ENCODE measurements at places on chromosomes 5 and 9.

DNA sequence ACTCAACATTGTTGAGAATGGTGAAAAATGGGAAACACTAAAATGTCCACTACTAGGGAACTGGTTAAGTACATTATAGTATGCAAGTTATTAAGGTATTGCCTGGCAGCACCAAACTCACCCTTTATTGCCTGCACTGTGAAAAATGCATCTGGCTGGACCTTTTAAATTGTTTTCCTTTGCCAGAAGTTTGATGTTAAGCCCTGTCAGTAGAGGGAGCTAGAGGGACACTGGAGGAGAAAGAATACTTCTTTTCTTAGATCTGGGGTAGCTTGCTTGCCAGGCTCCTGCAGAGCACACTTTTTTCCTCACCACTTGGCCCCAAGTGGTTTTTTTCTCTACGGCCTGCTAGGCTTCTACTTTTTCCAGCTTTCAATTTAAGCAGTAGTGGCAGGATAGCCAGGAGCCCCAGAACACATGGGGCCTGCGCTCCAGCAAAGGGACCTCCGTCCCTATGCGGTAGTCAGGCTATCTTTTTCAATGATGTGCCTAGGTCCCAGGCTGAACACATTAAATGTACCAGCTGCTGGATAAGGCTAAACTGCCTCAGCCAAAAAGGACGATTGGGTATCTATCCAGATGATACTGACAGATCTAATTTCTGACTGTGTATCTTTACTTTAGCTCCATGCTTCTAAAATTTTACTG lies 8.0 kb upstream of the HABP4 start:
- no peak for DNase-seq

- DNase-seq: no peak
These were observed 213.5 kb downstream of the FOXD4L6 start for GRCh38 chr9:40914772-40915659.

DNA sequence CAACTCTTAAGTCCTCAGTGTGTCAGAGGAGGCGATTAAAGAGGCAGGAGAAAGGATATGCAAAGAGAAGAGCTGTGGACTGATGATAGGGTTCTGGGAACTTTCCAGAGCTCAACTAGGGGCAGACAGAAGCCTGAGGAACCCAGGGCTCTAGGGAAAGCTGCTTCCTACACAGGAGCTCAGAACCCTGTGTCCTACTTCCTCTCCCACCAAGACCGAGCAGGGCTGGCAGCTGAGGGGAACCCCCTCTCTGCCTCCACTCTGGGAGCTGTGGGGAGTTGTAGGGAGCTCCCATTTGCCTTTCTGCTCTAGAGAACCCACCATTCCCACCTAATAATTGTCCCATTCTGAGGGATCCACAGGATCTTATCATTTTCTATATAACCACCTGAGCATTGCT lies 674.3 kb downstream of the ACTL7B start:
- no peak for DNase-seq

DNA sequence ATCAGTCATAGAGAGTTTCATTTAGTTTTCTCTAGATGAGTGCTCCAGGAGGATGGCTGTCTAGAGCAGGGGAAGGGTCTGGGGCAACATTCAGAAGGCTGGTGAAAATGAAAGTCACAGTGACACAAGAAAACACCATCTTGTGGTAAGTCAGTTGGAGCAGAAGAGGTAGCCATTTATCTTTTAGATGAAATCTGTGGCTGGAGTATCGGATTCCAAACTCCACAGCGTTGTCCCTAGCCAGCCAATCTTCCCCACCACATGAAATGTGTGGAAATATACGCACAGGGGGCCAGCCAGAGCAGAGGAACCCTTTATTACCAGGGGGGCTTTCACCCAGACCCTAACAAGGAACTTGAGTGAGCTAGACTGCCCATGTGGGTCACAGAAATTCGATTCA lies 15.9 kb upstream of the TNFAIP8 start:
- DNase-seq: no peak

GRCh38 chr9:122029898-122030297 lies 63.2 kb downstream of the TTLL11 start:
- DNase-seq: no peak

- peak; percentile 3 for DNase-seq
These were observed 1.6 kb downstream of the MED27 start for GRCh38 chr9:132077881-132078698.

GRCh38 chr5:135457424-135458071 lies 5.4 kb upstream of the TIFAB start:
- DNase-seq: peak; percentile 29

GRCh38 chr5:78666041-78666444 lies 17.5 kb upstream of the LHFPL2 start:
- DNase-seq: no peak

All from activated T-helper 9 cell treated with anti-CD3 and anti-CD28 coated beads, Interleukin-2, amount 50 U/mL, for 16 hours (primary cell).